ENCODE measurements at places on chromosomes 6 and 20.

DNA sequence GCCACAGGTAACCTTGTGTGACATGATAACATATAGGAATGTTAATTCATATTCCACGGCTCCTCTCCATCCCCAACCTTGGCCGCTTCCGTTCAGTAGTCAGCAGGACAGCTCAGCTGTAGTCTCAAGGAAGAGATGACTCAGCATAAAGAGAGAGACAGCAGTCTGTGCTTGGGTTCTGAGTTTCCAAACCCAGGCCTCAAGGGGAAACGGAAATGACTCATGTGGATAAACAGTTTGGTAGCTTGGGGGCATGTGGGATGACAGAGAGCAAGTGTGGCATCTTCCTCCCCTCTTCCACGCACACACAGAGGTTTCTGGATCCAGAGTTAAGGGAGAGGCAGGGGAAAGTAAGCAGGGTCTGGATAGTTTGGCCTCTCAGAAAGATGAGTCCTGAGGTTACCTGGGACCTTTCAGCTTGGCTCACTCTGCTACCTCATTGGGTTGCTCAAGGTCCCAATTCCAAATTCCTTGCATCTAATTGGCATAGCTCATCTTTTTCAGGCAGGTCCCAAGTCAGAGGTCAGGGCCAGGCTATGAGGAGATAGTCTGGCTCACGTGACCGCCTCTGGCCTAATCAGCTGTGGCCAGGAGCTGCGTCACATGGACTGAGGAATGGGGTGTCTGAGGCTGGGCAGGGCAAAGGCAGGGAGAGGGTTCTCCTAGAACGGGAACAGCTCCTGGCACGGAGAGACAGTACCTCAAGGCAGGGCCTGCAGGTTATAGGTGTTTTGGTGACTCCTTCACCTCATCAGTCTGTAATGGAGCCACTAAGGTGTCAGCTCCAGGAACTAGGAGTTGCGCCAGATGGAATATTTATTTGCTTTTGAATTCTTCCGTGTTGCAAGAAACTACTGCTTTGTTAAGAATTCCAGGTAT lies 36.5 kb upstream of the MLN start:
- no peaks in the 10 kb centered on the region for H3K4me1 ChIP-seq
- H3K27ac ChIP-seq, result no peak overlapping the region
- no peak for DNase-seq

DNA sequence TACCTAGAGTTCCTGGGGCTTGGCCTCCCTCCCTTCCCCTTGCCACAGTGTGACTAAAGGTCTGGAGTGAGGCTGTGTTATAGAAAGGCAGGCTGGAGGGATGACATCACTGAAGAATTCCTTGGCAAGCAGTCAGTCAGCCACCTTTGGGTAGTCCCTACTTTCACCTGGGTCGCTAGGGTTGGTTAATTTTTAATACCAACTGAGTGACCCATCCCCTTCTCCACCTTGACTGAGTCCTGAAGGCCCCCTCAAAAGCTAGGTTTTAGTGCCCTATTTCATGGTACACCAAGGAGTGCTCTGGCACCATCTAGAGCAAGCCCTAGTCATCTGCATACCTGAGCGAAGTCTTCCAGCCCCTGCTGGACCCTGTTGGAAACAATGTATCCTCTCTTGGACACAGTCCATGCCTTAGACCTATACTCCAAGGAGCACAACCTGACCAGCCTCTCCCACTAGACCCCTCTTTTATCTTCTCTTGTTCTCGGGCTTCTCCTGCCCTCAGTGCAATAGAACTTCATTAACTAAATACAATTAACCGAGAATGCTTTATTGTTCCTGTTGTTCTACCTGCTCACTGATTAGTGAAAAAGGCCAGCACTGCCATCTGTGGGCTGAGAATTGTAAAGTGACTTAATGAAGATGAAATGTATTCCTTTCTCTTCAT lies 44.6 kb downstream of the RIN2 start:
- H3K4me1 ChIP-seq, result peaks cover 20% of the 10 kb centered on the region
- peaks cover 35% of the 10 kb centered on the region for H3K36me3 ChIP-seq
- H3K4me3 ChIP-seq, result no peak overlapping the region
- no peak overlapping the region for H3K27ac ChIP-seq
- no peaks in the 10 kb centered on the region for H3K27me3 ChIP-seq

DNA sequence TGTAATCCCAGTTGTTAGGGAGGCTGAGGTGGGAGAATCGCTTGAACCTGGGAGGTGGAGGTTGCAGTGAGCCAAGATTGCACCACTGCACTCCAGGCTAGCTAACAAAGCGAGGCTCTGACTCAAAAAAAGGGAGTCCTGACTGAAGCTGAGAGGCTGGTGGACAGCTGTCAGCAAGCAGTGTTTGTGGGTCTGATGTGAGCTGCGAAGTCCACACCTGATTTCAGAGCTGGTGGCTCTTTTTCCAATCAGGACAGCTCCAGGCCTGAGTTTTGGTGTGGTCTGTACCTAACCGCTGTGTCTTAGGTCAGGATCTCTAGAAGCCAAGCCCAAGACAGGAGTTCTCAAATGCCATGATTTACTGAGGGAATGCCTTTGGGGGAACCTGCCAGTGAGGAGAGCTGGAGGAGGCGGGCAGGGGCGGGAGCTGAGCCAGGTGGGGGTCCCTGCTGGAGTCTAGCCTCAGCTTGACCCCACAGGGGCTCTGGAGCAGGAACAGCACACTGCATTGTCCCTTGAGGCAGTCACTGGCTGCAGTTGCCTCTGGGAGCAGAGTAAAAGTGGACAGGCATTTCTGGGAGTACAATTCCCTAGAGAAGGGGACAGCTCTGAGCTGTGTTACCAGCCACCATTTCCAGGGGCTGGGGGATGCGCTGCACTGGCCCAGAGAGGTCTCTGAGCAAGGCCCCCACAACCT lies 5.0 kb downstream of the GFRA4 start:
- DNase-seq, result no peak
- H3K27me3 ChIP-seq, result no peaks in the 10 kb centered on the region
- no peak overlapping the region for H3K27ac ChIP-seq
- H3K36me3 ChIP-seq, result no peaks in the 10 kb centered on the region
- H3K4me1 ChIP-seq, result no peaks in the 10 kb centered on the region

GRCh38 chr6:159104163-159104925 lies 59.6 kb upstream of the TAGAP start:
- no peak overlapping the region for H3K27ac ChIP-seq
- no peak overlapping the region for H3K4me3 ChIP-seq
- no peaks in the 10 kb centered on the region for H3K36me3 ChIP-seq
- no peaks in the 10 kb centered on the region for H3K27me3 ChIP-seq
- no peak for DNase-seq
- no peaks in the 10 kb centered on the region for H3K4me1 ChIP-seq

DNA sequence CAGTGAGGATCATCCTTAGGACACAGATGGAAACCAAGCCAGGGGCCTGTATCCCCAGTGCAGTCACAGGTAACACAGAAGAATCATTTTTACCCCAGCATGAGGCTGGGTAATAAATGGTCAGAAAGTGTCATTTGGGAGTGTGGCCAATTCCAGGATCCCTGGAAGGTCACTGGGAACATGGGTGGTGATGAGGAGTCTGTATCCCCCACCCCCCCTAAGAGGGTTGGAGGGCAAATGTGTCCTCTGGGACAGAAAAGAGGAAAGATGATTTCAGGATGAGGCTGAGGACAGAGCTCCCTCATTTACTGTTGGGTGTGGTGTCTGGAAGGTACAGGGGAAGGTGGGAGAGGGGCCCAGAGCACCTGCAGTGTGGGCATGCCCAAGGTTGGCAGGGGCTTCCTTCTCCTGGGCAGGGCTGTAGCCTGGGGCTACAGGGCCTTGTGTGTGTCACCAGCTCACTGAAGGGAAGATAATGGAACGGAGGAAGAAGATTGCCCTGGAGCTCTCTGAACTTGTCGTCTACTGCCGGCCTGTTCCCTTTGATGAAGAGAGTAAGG lies 34.5 kb downstream of the PLCG1 start:
- no peaks in the 10 kb centered on the region for H3K27me3 ChIP-seq
- H3K4me3 ChIP-seq, result no peak overlapping the region
- peak overlapping the region; percentile 70 for H3K27ac ChIP-seq

- H3K4me3 ChIP-seq, result peak overlapping the region; percentile 100
- no peak for DNase-seq
- H3K36me3 ChIP-seq, result no peaks in the 10 kb centered on the region
- no peaks in the 10 kb centered on the region for H3K27me3 ChIP-seq
- peaks cover 6% of the 10 kb centered on the region for H3K4me1 ChIP-seq
These were observed 796 bp upstream of the RREB1 start for GRCh38 chr6:7106752-7107577.

GRCh38 chr20:49786196-49786595 lies 26.4 kb upstream of the SLC9A8 start:
- H3K4me3 ChIP-seq, result no peak overlapping the region
- H3K27ac ChIP-seq, result no peak overlapping the region
- no peaks in the 10 kb centered on the region for H3K27me3 ChIP-seq
- peaks cover 8% of the 10 kb centered on the region for H3K4me1 ChIP-seq
- H3K36me3 ChIP-seq, result no peaks in the 10 kb centered on the region
